Activated T-helper 1 cell treated with anti-CD3 and anti-CD28 coated beads, Interleukin-2, amount 50 U/mL, for 16 hours (primary cell): ENCODE measurements at places on chromosomes 11 and 22.

DNA sequence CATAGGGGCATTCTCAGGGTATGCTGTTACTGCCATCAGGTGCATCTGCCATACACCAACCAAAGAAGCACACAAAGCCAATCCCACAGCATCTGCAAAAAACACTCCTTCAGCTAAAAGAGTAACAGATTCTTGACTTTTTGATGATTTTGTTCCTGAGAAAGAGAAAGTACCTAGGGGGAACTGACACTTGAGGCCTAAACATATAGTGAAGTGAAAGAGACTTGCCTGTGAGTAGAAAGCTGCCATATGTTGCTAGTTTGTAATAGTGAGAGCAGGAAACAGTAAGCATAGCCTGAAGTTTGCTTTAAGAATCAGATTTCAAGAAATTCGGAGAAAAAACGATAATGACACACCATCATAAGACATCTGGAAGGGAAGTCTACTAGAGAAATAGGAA, 97.9 kb upstream of the CTSC start:
- DNase-seq, result no peak

GRCh38 chr11:63805844-63806415, 7.3 kb upstream of the SPINDOC start:
- no peak for DNase-seq

- DNase-seq, result no peak
Observed at GRCh38 chr11:113286509-113287497, 27.6 kb upstream of the TTC12 start.

DNA sequence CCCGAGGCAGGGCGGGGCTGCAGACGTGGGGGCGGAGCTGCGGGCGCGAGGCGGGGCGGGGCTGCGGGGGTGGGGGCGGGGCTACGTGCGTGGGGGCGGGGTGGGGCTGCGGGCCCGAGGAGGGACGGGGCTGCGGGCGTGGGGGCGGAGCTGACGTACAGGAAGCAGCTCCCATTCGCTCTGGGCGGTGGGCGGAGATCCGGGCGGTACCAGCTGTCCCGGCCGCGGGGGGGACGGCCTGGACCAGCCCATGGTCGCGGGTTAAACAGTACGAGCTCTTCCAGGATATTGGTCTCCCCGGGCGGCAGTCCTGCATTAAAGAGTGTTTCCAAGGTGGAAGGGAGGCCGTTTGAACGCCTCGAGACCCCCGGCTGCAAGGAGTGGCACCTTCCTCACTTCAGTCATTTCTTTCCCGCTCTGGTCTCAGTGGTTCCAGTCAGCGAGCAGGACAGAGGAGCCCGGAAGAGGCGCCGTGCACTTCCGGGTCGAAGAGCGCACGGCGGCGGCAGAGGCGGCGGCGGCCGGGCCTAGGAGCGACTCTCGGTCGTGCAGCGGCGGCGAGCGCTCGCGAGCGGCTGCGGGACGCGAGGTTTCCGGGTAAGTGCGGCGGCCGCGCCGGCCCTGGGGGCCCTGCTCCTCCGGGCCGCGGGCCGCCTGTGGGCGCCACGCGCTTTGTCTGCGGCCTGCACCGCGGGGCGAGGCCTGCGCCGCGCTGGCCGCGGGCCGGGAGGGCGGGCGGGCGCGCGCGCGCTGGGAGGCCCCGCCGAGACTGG, at the start of gene PHRF1:
Gene PHRF1, plus strand, starts transcription at position 475 of the 773 bp plus-strand sequence. CDS start 5,043 bp downstream, outside the sequence.
- DNase-seq, result peak; percentile 94

DNA sequence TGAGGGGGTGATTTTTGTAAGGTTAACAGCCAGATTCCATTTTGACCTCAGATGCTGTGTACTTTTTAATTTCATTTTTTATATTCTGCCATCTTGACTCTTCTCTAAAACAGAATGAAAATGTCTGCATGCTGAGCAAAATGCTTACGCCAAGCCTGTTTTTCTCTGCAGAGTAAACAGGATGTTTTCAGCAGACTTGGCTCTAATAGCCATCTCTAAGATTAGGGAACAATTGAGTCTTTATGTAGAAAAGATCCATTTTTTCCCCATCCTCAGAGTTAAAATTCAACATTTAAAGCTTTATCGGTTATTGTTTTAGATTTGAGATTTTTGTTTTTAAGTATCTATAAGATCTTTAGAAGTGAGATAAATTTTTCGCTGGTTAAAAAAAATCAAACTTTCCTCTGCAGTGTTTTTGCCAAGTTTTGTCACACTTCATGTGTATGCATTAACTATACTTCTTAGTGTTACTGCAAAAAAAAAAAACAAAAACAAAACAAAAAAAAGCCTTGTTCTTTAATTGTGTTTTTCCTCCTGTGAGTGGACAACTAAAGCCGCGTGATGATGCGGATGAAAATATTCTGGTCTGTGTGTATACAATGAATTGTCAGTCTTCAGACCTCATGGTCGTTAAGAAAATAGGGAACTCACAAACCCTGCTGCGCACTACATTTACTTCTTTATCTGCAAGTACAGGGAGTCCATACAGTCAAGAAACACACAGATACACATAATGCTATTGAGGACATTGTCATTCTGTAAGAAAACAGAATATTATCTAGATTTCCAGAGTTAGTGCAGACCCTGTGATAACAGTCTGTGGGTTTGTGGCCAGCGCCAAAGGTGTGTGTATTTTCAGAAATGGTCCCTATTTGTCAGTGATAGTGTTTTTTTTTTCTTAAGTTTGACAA, 17.5 kb upstream of the ADSL start:
- no peak for DNase-seq

- DNase-seq, result no peak
Observed at GRCh38 chr11:107719557-107720302, 7.9 kb upstream of the SLN start.

GRCh38 chr11:95791709-95792033, 1.4 kb downstream of the CEP57 start:
- no peak for DNase-seq
